Endodermal cell (in vitro differentiated cells): ENCODE measurements at places on chromosomes 6 and 20. TPM values are rescaled to one million over a fixed set of nuclear protein-coding genes. Genes with fewer than 3 reads are reported as not detected.

Gene CD93
- not detected in 3 replicates for total RNA-seq

Gene COX4I2
- not detected in 2 replicates for total RNA-seq

Gene RGS17
- 1.7 and 2.3 TPM in 2 replicates for total RNA-seq

Gene CASP8AP2
- 28.1 and 31.1 TPM in 2 replicates for total RNA-seq

Gene PHACTR1
- total RNA-seq, result 2.8 to 9.3 TPM (median 3.4 TPM) in 3 replicates

Gene AIG1
- total RNA-seq, result 25.2 and 28.0 TPM in 2 replicates

Gene HCK
- 0.14 and 0.24 TPM in 2 replicates for total RNA-seq

Gene TMEM151B
- 0.11 to 0.22 TPM in 2 of 3 replicates, not detected in the other for total RNA-seq

Gene TCF15
- 2.2 to 4.8 TPM (median 2.9 TPM) in 3 replicates for total RNA-seq

Gene AVP
- total RNA-seq, result not detected in 2 replicates

Gene ZC3H12D
- total RNA-seq, result 0.20 to 0.42 TPM (median 0.21 TPM) in 3 replicates

Gene LST1
- not detected in 2 replicates for total RNA-seq

Gene CTAGE9
- total RNA-seq, result not detected in 2 replicates

Gene C20orf141
- total RNA-seq, result not detected in 3 replicates

Gene TP53TG5
- total RNA-seq, result 1.1 and 2.4 TPM in 2 replicates

Gene DNAH8
- not detected in 3 replicates for total RNA-seq

- DNase-seq, result no peak
Observed at GRCh38 chr20:56378386-56378785, 13.6 kb downstream of the AURKA start.

GRCh38 chr6:127518710-127519468 lies at the start of gene MTCL3:
Gene MTCL3 (minus strand): TSS chr6:127519335.
- DNase-seq, result peak; percentile 86

DNA sequence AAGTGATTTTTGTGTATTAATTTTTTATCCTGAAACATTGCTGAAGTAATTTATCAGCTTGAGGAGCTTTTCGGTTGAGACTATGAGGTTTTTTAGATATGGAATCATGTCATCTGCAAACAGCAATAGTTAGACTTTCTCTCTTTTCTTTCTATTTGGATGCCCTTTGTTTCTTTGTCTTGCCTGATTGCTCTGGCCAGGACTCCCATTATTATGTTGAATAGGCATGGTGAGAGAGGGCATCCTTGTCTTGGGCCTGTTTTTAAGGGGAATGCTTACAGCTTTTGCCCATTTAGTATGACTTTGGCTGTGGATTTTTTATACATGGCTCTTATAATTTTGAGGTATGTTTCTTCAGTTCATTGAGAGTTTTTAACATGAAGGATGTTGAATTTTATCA lies 207.6 kb upstream of the DEFB112 start:
- no peak for DNase-seq

DNA sequence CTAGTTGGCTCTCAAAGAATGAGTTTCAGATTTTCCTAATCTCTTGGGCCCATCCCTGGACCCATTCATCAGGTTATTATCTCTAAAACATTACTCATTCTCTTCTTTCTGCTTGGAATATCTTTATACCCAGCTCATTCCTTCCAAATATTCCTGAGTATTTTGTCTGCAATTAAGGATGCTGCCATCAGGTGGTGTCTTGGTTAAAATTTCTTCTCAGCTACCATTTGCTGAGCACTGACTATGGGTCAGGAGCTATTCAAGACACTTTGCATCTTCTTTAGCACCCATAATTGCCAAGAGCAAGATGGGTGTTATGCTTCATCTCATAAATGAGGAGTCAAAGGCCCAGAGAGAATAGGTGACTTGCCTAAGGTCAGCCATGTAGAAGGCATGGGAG lies 8.4 kb downstream of the SUN5 start:
- no peak for DNase-seq

GRCh38 chr20:18048176-18048575 lies 9.5 kb downstream of the OVOL2 start:
- DNase-seq, result no peak

GRCh38 chr6:160756871-160757270 lies 54.8 kb downstream of the PLG start:
- no peak for DNase-seq

GRCh38 chr6:107709341-107709740 lies 114.8 kb downstream of the SCML4 start:
- DNase-seq, result peak; percentile 6

DNA sequence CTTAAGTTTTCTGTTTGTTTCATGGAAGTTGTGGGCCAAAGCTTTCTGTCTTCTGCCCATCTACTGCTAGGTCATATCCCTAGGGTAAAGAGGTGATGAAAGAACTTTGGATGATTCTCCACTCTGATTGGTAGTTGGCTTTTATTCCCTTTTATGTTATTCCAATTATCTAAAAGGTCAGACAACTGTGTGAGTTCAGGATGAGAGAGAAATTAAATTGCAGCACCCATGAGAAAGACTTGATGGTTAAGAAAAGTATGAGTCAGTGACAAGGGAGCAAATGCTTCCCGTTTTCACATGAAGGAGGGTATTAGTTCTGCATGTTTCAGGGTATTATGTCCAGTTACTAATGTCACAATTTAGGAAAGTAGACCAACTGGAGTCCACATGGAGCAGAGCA lies 136.3 kb downstream of the CD109 start:
- no peak for DNase-seq

GRCh38 chr6:103193413-103193812 lies 1666.3 kb downstream of the HACE1 start:
- DNase-seq, result no peak

DNA sequence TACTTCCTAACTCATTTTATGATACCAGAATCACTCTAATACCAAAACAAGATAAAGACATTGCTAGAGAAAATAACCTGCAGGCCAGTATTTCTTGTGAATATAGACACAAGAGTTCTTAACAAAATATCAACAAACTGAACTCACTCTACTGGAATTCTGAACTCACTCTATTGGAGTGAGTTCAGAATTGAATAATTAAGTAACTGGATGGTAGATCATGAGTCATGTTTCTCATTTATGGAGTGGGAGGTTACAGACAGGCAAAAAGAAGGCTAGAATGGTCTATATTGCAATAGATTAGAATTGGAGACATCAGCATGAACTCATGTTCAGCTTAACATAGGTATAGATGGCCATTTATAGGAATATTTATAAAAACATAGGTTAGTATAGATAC lies 26.6 kb upstream of the C6orf58 start:
- DNase-seq, result no peak

DNA sequence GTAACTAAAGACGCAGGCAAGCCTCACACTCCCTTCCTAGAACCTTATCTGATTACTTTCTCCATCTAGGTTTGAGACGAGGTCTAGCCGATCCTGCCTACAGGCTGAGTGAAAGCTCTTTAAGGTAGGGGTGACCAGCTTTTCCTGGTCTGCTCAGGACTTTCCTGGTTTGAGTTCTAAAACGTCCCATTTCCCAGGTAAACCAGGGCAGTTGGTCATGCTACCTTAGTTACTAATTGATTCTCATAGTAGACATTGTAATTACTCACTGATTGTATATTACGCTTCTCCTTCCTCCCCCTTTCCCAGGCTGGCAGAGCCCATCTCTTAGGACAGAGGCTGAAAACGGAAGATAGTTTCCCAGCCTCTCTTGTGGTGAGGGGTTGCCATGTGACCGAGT lies 27.9 kb upstream of the RSPO4 start:
- no peak for DNase-seq
